ENCODE measurements at places on chromosomes 2 and 18.

DNA sequence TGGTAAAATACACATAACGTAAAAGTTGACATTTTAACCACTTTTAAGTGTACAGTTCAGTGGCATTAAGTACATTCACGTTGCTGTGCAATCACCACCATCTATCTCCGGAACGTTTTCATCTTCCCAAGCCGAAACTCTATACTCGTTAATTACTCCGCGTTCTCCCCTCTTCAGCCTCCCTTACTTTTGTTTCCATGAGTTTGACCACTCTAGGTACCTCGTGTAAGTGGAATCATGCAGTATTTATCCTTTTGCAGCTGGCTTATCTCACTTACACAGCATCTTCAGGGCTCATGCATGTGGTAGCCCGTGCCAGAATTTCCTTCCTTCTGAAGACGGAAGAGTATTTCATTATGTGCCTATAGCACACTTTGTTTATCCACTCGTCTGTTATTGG, 225.2 kb downstream of the SLC4A3 start:
- no peak overlapping the region for H3K27ac ChIP-seq
- no peaks in the 10 kb centered on the region for H3K4me1 ChIP-seq
- DNase-seq = no peak
- no peaks in the 10 kb centered on the region for H3K27me3 ChIP-seq
- H3K4me3 ChIP-seq = no peak overlapping the region

- no peaks in the 10 kb centered on the region for H3K36me3 ChIP-seq
- no peak overlapping the region for H3K27ac ChIP-seq
- no peaks in the 10 kb centered on the region for H3K27me3 ChIP-seq
- no peaks in the 10 kb centered on the region for H3K4me1 ChIP-seq
These were observed 401.9 kb downstream of the LRP1B start for GRCh38 chr2:141728886-141729285.

DNA sequence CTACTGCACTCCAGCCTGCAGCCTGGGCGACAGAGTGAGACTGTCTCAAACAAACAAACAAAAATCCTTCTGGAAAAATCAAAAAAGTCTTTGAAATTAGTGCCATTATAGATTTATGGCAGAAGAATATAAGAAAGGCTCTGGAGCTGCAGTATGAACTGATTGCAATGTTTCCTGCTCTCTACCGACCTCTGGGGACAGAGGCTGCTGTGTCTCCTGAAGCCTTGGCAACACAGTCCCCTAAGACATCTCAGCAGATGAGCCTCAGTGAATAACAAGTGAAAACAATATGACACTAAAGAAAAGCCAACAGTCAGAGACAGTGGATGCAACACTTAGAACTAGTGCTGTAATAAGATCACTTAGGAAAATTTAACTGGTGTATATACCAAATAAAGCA, 494.9 kb upstream of the LRATD1 start:
- H3K27me3 ChIP-seq = no peaks in the 10 kb centered on the region
- H3K27ac ChIP-seq = no peak overlapping the region
- H3K4me3 ChIP-seq = no peak overlapping the region
- H3K36me3 ChIP-seq = no peaks in the 10 kb centered on the region
- DNase-seq = no peak

GRCh38 chr2:207054521-207054920, 111.2 kb downstream of the KLF7 start:
- no peaks in the 10 kb centered on the region for H3K27me3 ChIP-seq
- H3K4me3 ChIP-seq = no peak overlapping the region
- no peak overlapping the region for H3K27ac ChIP-seq
- H3K36me3 ChIP-seq = no peaks in the 10 kb centered on the region
- no peak for DNase-seq

GRCh38 chr18:12426924-12427323, 19.2 kb downstream of the PRELID3A start:
- peaks cover 26% of the 10 kb centered on the region for H3K36me3 ChIP-seq
- H3K27ac ChIP-seq = no peak overlapping the region
- H3K4me3 ChIP-seq = no peak overlapping the region
- DNase-seq = no peak
- no peaks in the 10 kb centered on the region for H3K27me3 ChIP-seq

DNA sequence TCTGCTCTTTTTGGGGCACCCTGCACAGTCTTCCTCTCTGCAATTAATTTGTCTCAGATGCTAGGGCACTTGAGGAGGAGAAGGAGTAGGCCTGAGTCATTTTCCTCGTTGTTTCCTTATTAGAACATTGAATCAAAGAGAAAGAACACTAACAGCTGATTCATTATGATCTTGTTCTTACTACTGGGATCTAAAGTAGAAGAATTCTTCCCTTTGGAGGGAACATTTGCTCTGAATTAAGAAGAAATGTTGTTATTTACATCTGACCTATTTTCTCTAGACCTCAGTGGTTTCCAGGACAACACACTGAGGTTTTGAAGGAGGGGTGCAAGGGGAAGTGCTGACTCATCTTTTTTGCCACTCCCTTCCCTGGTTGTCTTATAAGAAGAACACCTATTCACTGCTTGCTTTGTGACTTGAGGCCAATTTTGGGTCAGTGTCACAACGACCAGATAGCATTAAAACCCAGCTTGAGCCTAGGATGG, 24.3 kb upstream of the STAT1 start:
- H3K27me3 ChIP-seq = no peaks in the 10 kb centered on the region
- no peak overlapping the region for H3K4me3 ChIP-seq
- H3K36me3 ChIP-seq = no peaks in the 10 kb centered on the region

GRCh38 chr2:201866643-201867473, 60.5 kb downstream of the CDK15 start:
- H3K27me3 ChIP-seq = no peaks in the 10 kb centered on the region
- no peak overlapping the region for H3K27ac ChIP-seq
- no peaks in the 10 kb centered on the region for H3K4me1 ChIP-seq
- no peak overlapping the region for H3K4me3 ChIP-seq
- no peaks in the 10 kb centered on the region for H3K36me3 ChIP-seq
- no peak for DNase-seq

DNA sequence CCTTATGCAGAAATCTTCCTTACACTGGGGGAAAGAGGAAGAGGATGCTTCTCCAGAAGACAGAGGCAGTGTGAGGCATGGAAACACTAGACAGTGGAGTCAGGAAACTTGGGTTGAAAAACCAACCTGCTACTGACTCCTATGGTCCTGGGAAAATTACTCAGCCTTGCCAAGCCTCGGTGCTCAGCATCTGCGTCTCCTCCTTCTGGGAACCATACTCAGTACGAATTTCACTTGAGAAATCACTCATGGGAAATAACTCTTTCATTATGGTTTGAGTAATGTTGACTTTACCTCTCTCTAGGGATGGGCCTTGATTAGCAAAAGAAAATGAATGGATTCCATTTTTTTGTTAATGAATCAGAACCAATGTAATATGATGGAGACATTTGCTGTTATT, 96.5 kb downstream of the KCNE4 start:
- H3K27me3 ChIP-seq = no peaks in the 10 kb centered on the region
- DNase-seq = no peak
- H3K36me3 ChIP-seq = no peaks in the 10 kb centered on the region
- no peaks in the 10 kb centered on the region for H3K4me1 ChIP-seq
- no peak overlapping the region for H3K27ac ChIP-seq
- no peak overlapping the region for H3K4me3 ChIP-seq

GRCh38 chr2:6920743-6921064, 3.5 kb downstream of the RNF144A start:
- H3K36me3 ChIP-seq = no peaks in the 10 kb centered on the region
- H3K27me3 ChIP-seq = no peaks in the 10 kb centered on the region
- H3K27ac ChIP-seq = no peak overlapping the region
- H3K4me1 ChIP-seq = peaks cover 18% of the 10 kb centered on the region
- DNase-seq = no peak
- H3K4me3 ChIP-seq = no peak overlapping the region

GRCh38 chr2:236852977-236853374, 232.7 kb upstream of the COPS8 start:
- DNase-seq = no peak
- H3K27ac ChIP-seq = no peak overlapping the region
- H3K4me3 ChIP-seq = no peak overlapping the region
- H3K27me3 ChIP-seq = no peaks in the 10 kb centered on the region
- no peaks in the 10 kb centered on the region for H3K4me1 ChIP-seq

DNA sequence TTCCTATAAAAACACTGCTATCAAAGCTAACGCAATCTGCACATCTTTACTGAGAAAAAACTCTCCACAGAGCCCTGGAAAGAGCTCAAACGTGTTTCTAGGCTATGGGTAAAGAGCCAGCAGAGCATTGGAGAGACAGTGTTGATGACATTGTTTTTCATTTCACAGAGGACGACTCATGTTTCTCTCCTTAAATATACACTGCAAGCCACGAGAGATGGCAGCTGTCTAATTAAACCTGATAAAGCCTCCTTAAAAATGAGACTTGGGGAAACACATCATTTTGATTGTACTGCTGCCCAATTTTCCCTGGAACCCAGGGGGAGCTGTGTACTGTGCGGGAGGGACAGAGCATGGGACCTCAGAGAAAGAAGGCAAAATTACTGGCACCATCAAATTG, 294.3 kb upstream of the SETBP1 start:
- H3K4me1 ChIP-seq = no peaks in the 10 kb centered on the region
- no peaks in the 10 kb centered on the region for H3K36me3 ChIP-seq
- H3K27me3 ChIP-seq = no peaks in the 10 kb centered on the region
- DNase-seq = no peak
- no peak overlapping the region for H3K4me3 ChIP-seq

- no peak for DNase-seq
- H3K27ac ChIP-seq = no peak overlapping the region
- no peaks in the 10 kb centered on the region for H3K27me3 ChIP-seq
These were observed 274.9 kb upstream of the TCF4 start for GRCh38 chr18:55862693-55863390.

- H3K36me3 ChIP-seq = no peaks in the 10 kb centered on the region
- no peak overlapping the region for H3K4me3 ChIP-seq
- H3K27ac ChIP-seq = no peak overlapping the region
- DNase-seq = no peak
These were observed 12.6 kb upstream of the KCNG2 start for GRCh38 chr18:79784965-79785770.

Data from tibial artery (tissue), 4 donors.